ENCODE measurements at places on chromosomes 6 and 20.

DNA sequence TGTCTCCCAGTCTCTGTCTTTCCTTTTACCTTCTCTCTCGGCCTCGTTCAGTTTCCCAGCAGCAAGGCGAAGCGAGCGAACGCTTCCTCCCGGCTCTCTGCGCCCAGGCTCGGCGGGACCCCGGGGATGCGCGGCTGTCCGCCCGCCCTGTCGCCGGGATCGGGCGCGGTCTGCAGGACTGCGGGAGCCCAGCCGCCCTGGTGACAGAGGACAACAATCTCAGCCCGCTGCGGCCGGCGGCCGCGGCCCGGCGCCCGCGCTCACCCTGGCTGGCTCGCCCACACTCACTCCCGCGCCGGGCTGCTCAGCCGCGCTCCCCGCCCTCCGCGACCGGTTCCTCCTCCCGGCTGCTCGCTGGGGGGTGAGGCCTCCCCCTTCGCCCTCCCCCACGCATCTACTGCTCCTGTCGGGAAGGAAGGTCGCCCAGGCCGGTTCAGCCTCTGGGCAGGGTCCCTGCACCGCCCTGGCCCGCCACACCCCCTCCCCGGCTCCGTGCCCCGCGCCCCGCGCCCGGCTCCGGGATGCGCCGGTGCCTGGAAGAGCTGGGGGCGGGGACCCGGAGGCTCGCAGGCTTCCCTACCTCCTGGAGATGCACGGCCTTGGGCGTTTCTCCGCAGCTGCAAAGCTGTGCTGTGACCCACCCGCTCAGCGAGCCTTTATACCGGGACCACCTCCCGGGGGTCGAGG is 410 bp downstream of the SYNE1 start:
- H3K27me3 ChIP-seq, result peaks cover 78% of the 10 kb centered on the region
- DNase-seq, result peak; percentile 76
- H3K27ac ChIP-seq, result no peak overlapping the region
- H3K36me3 ChIP-seq, result no peaks in the 10 kb centered on the region
- H3K4me3 ChIP-seq, result peak overlapping the region; percentile 91
- H3K4me1 ChIP-seq, result peaks cover 20% of the 10 kb centered on the region

GRCh38 chr6:44530209-44530909 is 142.9 kb downstream of the CDC5L start:
- no peaks in the 10 kb centered on the region for H3K36me3 ChIP-seq
- peaks cover 77% of the 10 kb centered on the region for H3K4me1 ChIP-seq
- H3K27ac ChIP-seq, result no peak overlapping the region
- H3K27me3 ChIP-seq, result peaks cover 3% of the 10 kb centered on the region

GRCh38 chr20:58148891-58149290 is 79.6 kb downstream of the ANKRD60 start:
- H3K36me3 ChIP-seq, result peaks cover 5% of the 10 kb centered on the region
- H3K27ac ChIP-seq, result no peak overlapping the region
- H3K4me3 ChIP-seq, result no peak overlapping the region
- no peak for DNase-seq
- peaks cover 12% of the 10 kb centered on the region for H3K4me1 ChIP-seq

GRCh38 chr6:165090242-165090641 is 219.2 kb downstream of the C6orf118 start:
- peaks cover 33% of the 10 kb centered on the region for H3K36me3 ChIP-seq
- no peak for DNase-seq
- H3K27ac ChIP-seq, result peak overlapping the region; percentile 36
- peak overlapping the region; percentile 32 for H3K4me3 ChIP-seq

DNA sequence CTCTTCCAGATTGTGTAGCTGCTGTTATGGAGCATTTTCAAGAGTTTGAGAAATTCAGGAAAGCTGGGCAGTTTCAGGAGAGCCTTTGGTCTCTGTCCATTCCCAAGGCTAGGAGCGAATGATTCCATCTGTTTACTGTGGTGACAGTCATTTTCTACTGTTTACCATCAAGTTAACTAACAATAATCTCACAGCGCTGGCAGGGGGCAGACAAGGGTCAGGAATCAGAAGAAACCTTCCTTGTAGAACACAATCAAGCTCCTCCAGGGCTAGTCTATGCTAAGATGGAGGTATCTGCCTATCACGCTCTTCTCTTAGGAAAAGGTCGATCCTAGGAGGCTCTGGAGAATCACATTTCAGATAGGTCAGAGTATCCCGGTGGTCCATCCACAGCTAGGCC is 293.9 kb downstream of the KIF16B start:
- H3K4me3 ChIP-seq, result no peak overlapping the region
- no peaks in the 10 kb centered on the region for H3K27me3 ChIP-seq
- H3K36me3 ChIP-seq, result peaks cover 16% of the 10 kb centered on the region
- no peak for DNase-seq
- no peak overlapping the region for H3K27ac ChIP-seq

DNA sequence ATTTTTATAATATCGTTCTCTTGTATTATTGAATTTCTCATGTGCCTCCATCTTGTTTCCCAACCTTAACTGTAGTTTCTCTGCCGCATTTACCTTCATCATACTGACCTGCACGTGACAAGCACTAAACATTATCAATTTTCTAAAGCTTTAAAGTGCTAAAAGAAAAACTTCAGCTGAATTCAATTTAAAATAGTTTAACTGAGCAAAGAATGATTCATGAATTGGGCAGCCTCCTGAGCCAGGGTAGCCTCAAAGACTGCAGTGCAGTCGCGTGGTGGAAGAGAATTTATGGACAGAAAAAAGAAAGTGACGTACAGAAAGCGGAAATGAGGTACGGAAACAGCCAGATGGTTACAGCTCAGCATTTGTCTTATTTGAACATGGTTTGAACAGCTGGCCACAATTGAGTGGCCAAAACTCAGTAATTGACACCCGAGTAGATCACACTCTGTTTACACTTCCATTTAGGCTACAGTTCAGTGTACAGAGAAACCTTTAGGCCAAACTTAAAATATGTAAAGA is 4.2 kb upstream of the ZDHHC14 start:
- H3K36me3 ChIP-seq, result no peaks in the 10 kb centered on the region
- H3K27me3 ChIP-seq, result no peaks in the 10 kb centered on the region
- H3K27ac ChIP-seq, result no peak overlapping the region
- peaks cover 8% of the 10 kb centered on the region for H3K4me1 ChIP-seq

- H3K27me3 ChIP-seq, result peaks cover 5% of the 10 kb centered on the region
- H3K27ac ChIP-seq, result no peak overlapping the region
- H3K36me3 ChIP-seq, result no peaks in the 10 kb centered on the region
- H3K4me3 ChIP-seq, result no peak overlapping the region
- no peak for DNase-seq
Measured at GRCh38 chr6:45438849-45439406, 61.2 kb upstream of the SUPT3H start.

DNA sequence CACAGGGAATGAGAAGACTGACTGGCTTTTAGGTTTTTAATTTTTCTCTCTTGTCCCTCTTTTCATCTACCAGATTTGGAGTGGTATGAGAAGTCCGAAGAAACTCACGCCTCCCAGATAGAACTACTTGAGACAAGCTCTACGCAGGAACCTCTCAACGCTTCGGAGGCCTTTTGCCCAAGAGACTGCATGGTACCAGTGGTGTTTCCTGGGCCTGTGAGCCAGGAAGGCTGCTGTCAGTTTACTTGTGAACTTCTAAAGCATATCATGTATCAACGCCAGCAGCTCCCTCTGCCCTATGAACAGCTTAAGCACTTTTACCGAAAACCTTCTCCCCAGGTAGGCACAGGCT is 644 bp downstream of the MAD2L1BP start:
- H3K27ac ChIP-seq, result peak overlapping the region; percentile 69
- H3K36me3 ChIP-seq, result peaks cover 28% of the 10 kb centered on the region
- H3K4me3 ChIP-seq, result peak overlapping the region; percentile 99
- DNase-seq, result no peak
- peaks cover 46% of the 10 kb centered on the region for H3K4me1 ChIP-seq

GRCh38 chr6:78400076-78400475 is 467.3 kb upstream of the IRAK1BP1 start:
- no peaks in the 10 kb centered on the region for H3K27me3 ChIP-seq
- no peak overlapping the region for H3K27ac ChIP-seq
- H3K4me1 ChIP-seq, result no peaks in the 10 kb centered on the region
- H3K36me3 ChIP-seq, result no peaks in the 10 kb centered on the region
- DNase-seq, result no peak
- no peak overlapping the region for H3K4me3 ChIP-seq

GRCh38 chr6:33604941-33605854 is 15.9 kb upstream of the ITPR3 start:
- H3K27ac ChIP-seq, result no peak overlapping the region
- H3K27me3 ChIP-seq, result peaks cover 32% of the 10 kb centered on the region
- H3K4me3 ChIP-seq, result no peak overlapping the region

DNA sequence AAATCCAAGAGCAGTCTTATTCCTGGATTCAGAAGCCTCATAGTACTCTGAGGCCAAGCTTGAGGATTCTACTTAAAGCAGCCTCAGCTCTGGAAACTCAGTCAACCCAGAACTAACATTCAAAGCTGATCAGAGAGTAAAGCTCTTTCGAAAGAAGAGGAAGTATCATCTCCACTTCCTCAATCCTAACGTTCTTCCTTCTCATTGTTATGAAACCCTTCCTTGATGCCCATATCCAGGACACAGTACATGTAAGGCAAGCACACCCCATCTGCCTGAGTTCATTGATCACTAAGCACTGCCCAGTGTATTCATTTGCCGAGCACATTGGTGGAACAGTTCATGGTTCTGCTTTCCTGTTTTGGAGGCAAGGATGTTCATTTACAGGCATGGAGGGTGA is at the start of gene IPCEF1:
Gene IPCEF1 (minus strand): TSS at position 114 of the 400 bp plus-strand sequence. CDS start 90,856 bp downstream, outside the sequence.
- H3K27ac ChIP-seq, result no peak within 1 kb of the TSS
- H3K4me1 ChIP-seq, result peaks cover 45% of the 10 kb centered on the region
- DNase-seq, result no peak
- peaks cover 6% of the 10 kb centered on the region for H3K36me3 ChIP-seq
- no peak within 1 kb of the TSS for H3K4me3 ChIP-seq
- no peaks in the 10 kb centered on the region for H3K27me3 ChIP-seq

DNA sequence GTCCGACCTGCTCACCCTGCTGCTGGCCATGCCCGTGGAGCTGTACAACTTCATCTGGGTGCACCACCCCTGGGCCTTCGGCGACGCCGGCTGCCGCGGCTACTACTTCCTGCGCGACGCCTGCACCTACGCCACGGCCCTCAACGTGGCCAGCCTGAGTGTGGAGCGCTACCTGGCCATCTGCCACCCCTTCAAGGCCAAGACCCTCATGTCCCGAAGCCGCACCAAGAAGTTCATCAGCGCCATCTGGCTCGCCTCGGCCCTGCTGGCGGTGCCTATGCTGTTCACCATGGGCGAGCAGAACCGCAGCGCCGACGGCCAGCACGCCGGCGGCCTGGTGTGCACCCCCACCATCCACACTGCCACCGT is 885 bp downstream of the NTSR1 start:
- H3K36me3 ChIP-seq, result no peaks in the 10 kb centered on the region
- peaks cover 90% of the 10 kb centered on the region for H3K27me3 ChIP-seq
- no peak overlapping the region for H3K4me3 ChIP-seq
- H3K27ac ChIP-seq, result no peak overlapping the region
- H3K4me1 ChIP-seq, result peaks cover 6% of the 10 kb centered on the region
